Retina (tissue), 1 donor: ENCODE measurements at places on chromosomes 7 and 10.

DNA sequence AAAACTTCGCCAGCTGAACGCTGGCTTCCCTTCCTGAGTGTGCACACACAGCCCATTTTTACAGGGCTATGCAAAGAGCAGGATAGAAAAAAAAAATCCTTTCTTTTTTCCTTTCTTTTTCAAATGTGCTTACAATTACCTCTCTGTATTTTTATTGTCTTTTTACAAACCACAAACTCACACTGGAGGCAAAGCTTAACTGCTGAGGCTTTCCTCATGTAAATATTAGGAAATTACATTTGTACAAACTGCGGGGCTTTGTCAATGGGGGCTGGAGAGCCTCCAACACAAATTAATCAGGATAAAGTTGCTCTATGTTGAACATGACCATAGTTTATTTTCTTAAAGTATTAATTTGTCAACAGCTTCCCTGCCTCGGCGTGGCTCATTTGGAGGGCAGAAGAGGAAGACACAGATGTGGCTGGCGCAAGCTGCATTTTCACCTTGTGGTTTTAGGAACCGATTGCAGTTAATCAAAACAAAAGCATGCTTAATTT, 411.7 kb upstream of the MKI67 start:
- DNase-seq, result no peak

GRCh38 chr10:101993221-101993620, 62.8 kb downstream of the ARMH3 start:
- DNase-seq, result no peak

- DNase-seq, result peak; percentile 67
Measured at GRCh38 chr7:26202019-26202990, 760 bp downstream of the CBX3 start.

DNA sequence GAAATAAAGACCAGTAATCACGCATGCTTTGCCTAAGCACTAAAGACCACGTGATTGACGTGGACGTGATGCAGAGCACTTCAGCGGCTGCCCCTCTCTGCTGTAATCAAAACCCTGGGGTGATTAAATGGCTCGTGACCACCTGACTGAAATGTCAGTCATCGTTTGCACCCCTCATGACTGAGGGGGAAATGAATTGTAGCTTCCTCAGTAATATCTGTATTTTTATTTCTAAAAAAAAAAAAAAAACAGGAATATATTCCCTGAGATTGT, 148.1 kb upstream of the RSU1 start:
- no peak for DNase-seq

DNA sequence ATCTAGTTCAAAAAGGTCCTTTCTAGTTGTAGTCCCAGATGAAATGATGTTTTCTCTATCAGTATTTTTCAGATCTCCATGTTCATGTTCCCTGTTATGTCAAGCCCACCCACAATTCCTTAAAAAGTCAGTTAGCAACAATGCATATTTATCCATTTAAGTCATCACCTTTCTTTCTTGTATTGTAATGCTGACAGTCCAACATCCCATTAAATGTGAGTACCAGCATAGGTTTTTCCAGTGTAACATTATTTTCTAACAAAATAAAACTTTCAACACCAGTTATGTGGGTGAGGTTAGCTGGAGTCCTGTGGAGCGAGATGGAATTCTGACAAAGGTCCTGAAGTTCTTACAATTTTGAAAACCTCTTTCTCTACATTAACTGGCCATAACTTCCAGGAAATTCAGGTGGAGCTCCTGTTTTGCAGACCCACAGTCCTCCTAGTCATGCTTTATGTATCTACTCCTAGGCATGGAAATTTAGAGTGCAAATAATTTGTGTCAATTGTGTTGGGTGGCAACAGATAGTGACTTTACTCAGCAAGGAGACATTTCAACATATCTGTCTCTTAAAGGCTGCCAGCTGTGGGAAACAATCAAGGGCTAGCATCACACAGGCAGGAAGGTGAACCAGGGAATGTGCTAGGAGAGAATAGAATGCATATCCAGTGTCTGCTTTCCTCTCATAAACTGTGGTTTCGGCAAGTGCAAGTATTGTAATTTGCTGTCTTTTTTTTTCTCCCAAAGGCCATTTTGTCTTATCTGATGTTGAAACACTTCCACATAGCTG, 162.6 kb downstream of the MTERF1 start:
- no peak for DNase-seq

DNA sequence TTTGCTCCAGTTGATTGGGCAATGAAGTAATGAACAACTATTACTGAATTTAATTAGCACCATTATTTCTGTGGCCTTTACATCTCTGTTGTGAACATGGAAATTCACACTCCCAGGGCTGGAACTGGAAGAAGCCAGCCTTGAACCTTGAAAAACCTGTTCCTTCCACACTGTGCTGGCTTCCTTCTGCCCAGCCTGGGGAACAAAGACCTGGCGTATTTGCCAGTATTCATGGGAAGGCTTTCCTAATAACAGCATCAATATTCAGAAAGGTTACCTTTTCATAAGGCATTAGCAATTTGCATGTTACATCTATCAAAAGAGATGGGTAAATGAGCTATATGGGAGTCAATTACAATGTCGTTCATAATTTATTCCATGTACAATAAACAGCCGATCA, 1.3 kb downstream of the C10orf90 start:
- DNase-seq, result no peak

DNA sequence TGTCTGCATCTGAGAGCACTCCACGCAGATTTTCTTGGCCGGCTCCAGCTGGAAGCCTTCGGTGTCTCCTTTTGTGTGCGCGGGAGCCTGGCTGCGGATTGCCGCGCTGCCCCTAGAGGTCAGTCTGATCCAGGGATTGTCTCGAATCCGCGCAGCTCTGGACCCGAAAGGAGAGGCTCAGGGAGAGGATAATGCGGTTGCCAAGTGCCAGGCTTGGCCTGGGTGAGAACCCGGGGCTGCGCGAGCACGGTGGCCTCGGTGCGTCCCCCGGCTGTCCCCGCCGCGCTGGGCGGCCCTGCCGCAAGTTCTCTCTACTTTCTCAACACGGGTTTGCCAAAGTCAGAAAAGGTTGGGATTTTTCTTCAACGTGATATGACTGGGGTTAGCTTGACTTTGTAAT, 140.9 kb downstream of the ADCYAP1R1 start:
- peak; percentile 88 for DNase-seq
